Hematopoietic multipotent progenitor cell (in vitro differentiated cells): ENCODE measurements at places on chromosomes 4 and X. TPM values are rescaled to one million over a fixed set of nuclear protein-coding genes. Genes with fewer than 3 reads are reported as not detected.

DNA sequence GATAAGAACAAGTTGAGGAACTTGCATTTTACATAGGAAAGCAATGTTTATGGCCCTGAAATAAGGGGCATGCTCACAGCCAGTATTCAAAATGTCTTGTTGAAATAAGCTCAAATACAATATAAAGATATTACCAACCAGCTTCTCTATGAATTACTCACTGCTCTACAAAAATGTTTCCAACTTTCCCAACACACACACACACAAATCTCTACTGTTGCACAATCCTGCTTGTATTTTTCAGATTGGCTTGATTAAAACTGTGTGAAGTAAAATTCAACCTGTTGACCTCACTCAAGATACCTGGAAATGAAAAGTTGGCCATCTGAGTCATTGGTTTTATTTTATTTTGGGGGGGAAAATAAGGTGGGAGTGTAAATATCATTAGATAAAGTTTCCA lies 128.6 kb downstream of the CHIC2 start:
- DNase-seq: no peak

- no peak for DNase-seq
Measured at GRCh38 chr4:59195839-59196238, 2004.3 kb upstream of the ADGRL3 start.

GRCh38 chr4:69753686-69754085 lies 6.7 kb downstream of the SULT1B1 start:
- no peak for DNase-seq

GRCh38 chr4:40149960-40150385 lies 46.9 kb upstream of the RHOH start:
- peak; percentile 65 for DNase-seq

DNA sequence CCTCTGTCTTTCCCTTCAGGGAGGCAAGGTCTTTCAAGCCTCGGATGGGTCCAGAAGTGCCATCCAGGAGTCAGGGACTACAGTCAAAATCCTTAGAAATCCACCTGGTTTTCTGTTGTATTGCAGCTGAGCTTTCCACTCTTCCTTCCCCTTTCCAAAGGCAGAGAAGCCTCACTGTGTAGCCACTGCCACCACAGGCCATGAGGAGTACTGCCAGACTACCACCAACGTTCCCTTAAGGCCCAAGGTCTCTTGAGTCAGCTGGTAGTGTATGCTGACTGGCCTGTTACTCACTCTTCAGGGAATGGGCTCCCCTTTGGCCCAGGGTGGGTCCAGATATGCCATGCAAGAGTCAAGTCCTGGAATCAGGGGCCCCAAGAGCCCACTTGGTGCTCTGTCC lies 1454.1 kb downstream of the PCDH19 start:
- DNase-seq: no peak

DNA sequence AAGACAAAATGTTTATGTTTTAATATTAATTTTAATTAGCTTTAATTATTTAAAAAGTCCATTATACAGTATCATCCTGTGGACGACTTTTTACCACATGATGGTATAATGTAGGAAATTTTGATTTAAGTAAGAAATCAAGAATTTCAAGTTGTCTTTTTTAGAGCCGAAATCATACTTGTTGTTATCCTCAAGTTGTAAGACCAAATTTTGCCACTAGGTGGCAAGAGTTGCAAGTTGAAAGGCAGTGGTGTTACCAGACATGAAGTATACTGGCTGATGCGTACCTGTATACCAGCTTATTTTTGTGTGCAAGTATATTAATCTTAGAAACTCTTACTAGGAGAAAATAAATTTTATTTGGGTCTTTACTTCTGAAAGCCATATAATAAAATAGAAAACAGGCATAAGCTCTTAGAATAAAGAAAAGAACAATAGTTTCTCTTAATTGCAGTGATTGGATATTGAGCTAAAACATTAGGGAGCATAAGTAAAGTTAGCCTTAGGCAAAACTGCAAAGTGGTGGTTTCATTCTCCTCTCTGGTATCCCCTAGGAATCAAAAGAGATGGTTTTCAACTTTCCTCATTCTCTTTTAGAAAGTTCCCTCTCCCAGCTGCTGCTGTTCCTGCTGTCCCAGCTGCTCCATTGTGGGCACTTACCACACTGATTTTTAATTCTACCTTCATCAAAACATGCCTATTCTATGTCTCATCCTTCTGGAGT lies 118.0 kb upstream of the WDFY3 start:
- DNase-seq: peak; percentile 0

DNA sequence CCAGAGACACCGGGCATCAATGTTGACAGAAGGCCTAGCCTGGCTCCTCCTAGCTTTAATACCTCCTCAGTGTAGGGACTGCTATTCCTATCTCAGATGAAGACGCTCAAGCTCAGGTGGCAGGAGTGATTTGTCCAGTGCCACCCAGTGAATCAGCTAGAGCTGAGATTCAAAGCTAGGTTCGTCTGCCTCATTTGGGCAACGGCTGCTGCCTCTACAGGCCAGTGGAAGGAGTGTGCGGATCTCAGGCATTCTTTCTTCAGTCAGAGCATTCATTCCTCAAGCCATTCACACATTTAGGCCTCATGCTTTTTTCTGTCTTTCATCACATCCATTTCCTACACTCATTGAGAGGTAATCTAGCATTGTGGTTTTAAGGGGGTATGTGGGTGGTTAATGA lies 7.3 kb downstream of the TSR2 start:
- no peak for DNase-seq

- DNase-seq: no peak
Measured at GRCh38 chrX:78944351-78944750, 840 bp upstream of the P2RY10 start.

DNA sequence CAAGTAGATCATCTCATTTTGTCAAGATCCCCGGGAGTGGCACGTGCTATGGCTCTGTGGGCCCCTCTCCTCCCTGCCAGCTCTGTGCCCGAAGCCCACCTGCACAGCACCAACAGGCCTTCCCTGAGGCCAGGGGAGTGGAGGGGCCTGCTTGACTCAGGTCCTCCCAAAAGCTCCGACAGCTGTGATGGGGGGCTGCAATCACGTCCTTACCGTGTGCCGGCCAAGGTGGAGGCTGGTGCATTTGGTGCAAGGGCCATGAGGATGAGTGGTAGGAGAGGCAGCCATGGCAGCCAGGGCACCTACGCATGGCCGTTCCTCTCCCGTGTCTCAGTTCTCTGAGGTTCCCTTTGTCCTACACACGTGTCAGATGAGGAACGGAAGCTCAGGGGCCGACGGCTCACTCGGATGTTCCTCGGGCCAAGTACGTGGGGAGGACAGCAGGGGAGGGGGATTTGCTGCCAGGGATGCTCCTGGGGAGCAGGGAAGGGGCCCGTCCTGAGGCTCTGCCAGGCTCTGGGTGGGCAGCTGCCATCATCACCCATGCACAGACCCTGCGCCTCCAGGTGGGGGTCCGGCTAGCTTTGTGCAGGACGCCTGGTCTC lies 95.8 kb downstream of the HMX1 start:
- DNase-seq: no peak

DNA sequence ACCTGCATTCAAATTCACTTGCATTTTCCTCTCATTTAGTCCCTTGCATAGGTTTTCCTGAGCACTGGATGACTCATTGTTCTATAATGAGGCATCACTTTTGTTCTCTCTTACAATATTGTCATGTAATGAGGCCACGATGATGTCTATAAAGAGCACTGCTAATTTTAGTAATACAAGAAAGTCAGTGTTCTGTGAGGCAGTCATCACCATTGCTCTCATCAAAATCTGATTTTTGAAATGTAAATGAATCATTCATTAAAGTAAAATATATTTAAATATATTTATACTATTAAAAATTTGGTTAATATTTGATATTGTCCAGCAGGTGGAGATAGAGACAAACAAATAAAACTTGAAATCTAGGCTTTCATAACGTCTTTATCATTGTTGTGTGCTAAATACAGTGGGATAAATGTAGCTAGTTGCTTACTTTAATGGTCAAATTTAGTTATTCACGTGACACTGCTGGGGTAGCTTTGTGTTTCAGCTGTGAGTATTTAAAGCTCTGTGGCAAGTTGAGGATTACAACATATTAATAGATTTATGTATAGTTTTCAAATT lies 15.4 kb downstream of the HMGB2 start:
- DNase-seq: no peak

- no peak for DNase-seq
Measured at GRCh38 chr4:122328893-122329292, 49.9 kb upstream of the ADAD1 start.

- no peak for DNase-seq
Measured at GRCh38 chr4:63921561-63921960, 487.7 kb downstream of the TECRL start.

DNA sequence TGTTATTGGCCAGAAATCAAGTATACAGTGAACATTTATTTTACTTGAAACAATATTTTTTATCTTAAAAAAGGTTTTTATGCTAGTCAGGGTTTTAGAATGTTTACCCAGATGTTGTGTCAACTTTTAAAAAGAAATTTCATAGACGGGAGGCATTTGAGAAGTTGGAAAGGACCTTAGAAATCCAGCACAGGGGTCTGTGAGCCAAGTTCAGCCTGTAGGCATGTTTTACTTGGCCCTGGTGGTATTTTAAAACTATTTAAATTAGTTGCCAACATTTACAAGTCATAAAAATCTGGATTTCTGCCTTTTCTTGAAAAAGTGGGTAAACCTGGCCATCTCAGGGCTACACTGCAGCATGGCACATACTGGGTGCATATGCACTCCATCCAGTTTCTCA lies 25.5 kb upstream of the FHL1 start:
- DNase-seq: no peak

GRCh38 chr4:85607624-85608023 lies 132.7 kb downstream of the ARHGAP24 start:
- DNase-seq: peak; percentile 66

DNA sequence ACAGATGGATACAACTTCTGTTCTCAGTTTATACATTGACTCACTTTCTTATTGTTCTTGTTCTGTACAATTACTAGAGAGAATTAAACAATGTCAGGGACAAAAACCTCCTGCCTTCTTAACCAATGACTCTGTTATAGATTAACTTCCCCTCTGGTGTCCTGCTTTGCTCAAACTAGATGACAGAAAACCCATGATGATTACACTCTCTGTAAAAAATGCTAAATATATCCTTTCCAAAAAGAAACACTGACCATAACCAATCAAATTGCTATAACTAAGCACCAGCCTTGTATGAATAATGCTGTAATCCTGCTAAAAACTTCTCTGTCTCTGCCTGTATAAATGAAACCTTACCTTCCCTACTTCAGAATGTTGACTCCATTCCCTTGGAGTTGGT lies 29.8 kb upstream of the IL13RA2 start:
- no peak for DNase-seq

DNA sequence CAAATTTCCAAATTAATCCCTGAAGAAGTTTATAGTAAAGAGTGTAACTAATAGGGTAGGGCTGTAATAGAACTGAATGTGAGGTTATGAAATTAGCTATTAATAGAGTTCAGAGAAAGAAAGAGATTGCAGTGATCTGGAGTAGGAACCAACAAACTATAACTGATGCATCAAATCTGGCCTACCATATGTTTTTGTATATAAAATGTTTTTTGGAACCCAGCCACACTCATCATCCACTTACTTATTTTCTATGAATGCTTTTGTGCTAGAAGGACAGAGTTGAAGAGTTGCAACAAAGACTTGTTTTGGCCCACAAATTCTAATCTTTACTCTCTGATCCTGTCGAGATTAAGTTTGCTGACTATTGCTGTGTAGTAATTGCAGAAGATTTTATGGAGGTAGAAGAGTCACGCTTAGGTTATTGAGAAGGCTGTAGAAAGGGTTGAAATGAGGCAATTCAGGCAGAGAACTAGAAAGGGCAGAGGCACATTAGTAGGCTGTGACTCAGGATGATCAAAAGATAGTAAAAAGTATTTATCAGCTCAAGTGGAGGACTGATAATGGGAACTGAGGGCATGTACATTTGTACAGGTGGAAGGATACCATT lies 298.7 kb upstream of the EMCN start:
- DNase-seq: no peak

GRCh38 chr4:175705407-175705806 lies 106.7 kb downstream of the GPM6A start:
- DNase-seq: no peak

DNA sequence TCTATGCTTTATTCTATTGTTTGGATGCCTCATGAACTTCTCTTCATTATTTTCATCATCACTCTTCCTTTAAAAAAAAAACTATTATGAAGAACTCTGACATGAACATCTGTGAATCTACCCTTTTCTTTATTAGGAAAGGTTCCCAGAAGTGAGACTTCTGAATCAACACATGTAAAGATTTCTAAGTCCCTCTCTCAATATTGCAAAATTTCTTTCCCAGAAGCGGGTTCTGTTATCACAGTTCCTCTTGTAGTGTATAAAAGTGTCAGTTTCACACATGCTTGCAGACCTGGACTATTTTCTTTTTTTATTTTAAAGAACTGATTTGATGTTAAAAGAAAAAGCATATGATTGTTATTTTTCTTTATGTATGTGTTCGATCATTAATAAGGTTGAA lies 330.8 kb upstream of the KLF3 start:
- peak; percentile 28 for DNase-seq

- DNase-seq: no peak
Measured at GRCh38 chr4:178672512-178672911, 1230.3 kb upstream of the AGA start.

The ARHGEF9 gene
- total RNA-seq: 11.8 TPM

The LNX1 gene
- 1.6 TPM for total RNA-seq

The CYSLTR1 gene
- total RNA-seq: 11.8 TPM

The ATRX gene
- 132 TPM for total RNA-seq

The PCSK1N gene
- 1.1 TPM for total RNA-seq

The QRFPR gene
- total RNA-seq: not detected

The IL1RAPL1 gene
- under 0.01 TPM for total RNA-seq

The COL4A5 gene
- total RNA-seq: under 0.01 TPM

The DUX4 gene
- not detected for total RNA-seq
